NCI-H446 (cell line): ENCODE measurements at places on chromosomes 3 and 15.

GRCh38 chr15:52717481-52717880 is 38.3 kb upstream of the ATOSA start:
- DNase-seq = no peak

GRCh38 chr15:74129586-74130154 is 716 bp upstream of the ISLR2 start:
- no peak for DNase-seq

DNA sequence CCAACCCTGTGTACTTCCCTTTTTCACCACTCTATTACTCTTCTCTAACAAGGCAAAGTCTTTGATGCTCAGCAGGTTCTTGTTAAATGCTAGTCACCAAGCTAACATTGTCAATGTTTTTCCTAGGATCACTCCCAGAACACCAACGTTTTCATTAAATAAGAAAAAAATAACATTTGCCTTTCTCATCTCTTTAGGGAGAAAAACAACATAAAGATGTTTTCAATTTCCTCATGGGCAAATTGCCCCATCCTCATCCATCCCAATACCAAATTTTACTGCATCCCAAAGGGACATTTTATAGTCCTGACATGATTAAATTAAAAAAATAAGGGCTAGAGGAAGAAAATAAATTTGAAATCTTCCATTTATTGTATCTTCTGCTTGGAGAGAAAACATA is 106.5 kb downstream of the SUCNR1 start:
- DNase-seq = no peak

GRCh38 chr15:89704411-89704810 is 13.8 kb downstream of the WDR93 start:
- DNase-seq = no peak

- DNase-seq = no peak
Observed at GRCh38 chr15:68352401-68353062, 75.0 kb downstream of the FEM1B start.

DNA sequence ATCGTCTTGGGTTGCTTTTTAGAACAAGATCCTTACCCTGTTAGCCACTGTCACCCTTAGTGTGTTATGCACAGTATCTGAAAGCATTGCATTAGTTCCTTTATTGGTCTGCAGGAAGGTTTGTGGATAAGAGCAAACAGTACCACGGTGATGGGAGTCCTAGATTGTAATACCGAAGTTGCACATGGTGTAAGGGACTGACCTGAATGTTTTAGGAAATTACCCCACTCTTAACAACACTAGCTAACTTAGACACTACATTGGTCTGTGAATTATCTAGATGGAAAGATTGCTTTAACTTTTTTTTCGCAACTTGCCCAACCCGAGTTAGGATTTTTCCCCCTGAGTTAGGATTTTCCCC is 1.3 kb downstream of the STT3B start:
- no peak for DNase-seq
